ENCODE measurements at places on chromosomes 6 and 20.

DNA sequence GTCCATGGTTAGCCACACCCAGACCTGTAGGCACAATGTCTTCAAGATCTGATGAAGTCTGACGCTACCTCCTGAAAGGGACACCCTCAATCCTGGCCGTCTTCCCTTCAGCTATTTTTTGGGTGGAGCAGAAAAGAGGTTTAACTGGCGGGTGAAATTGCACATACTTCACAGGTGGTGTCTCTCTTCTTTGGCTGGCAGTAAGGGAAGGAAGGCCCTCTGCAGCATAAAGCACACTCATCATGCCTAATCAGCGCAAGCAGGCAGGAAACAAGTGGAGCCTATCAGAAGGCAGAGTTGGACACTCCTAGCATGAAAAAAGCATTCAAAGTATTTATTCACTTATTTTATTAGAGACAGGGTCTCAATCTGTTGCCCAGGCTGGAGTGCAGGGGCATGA is 32.9 kb downstream of the PNLDC1 start:
- no peak for DNase-seq

GRCh38 chr6:56727097-56727850 is 84.6 kb upstream of the DST start:
- DNase-seq = no peak

- DNase-seq = no peak
Observed at GRCh38 chr20:5973971-5974370, 23.5 kb downstream of the MCM8 start.

DNA sequence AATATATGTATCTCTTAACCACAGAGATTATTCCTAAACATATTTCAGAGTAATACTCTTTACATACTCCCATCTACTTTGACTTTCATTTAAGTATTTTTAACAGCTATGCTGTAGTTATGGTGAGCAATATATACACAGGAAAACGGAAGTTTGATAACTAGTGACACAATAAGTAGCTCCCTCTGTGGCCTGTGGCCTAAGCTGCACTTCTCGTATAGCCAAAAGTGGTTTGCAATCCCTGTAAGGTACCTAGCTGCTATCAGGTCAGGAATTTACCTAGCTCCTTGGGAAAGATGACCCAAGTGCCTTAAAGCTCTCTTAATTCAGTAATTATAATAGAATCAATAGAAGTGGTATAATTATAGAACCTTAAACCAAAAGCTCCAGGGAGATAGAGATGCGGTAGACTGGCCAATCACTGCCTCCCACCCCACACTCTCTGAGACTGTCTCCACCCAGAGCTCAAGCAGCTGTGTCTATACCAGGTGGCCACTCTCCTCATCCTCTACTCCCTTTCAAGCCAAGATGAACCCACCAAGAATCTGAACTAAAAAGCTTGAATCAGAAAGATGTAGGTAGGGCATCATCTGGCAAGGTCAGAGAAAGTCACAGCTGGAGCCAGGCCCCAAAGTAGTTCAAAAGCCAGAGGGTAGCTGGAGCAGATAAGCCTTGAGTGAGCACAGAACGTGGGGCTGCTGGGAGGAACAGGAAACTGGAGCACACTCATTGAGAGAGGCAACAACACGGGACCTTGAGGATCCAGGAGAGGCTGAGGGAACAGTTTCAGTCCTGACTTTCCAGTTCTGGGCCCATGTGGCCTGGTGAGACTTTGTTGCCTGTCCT is 84.9 kb upstream of the ASF1A start:
- no peak for DNase-seq

- DNase-seq = no peak
Observed at GRCh38 chr6:20033697-20034407, 178.4 kb downstream of the MBOAT1 start.

DNA sequence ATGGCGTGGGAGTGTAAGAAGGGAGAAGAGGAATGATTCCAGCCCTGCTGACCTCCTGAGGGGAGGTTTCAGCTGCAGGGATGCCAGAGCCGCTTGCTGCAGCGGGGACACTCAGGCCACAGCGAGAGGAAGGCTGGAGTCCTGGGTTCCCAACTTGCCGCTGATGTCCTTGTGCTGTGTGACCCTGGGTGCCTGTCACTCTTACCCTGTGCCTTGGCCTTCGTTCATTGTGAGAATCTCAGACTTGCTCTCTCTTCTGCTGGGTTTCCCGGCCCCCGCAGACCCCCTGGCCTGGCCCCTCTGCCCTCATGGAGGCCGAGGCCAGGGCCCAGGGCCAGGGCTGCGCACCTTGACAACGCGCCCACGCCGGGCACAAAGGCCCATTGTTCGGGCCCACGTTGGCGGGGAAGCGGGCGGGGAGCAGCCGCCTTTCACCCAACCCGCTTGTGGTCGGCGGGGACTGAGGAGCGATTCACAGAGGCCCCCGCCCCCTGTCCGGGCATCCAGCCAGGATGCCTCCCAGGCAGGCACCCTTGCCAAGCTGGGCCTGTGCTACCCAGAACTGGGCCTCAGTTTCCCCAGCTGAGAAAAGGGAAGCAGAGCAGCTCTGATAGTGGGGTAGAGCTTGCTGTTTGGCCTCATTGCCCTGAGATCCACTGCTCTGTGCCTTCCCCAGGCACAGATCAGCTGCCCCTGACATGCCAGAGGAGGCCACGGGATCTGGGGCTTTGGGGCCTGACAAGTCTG is 52.4 kb downstream of the CEBPB start:
- DNase-seq = no peak

DNA sequence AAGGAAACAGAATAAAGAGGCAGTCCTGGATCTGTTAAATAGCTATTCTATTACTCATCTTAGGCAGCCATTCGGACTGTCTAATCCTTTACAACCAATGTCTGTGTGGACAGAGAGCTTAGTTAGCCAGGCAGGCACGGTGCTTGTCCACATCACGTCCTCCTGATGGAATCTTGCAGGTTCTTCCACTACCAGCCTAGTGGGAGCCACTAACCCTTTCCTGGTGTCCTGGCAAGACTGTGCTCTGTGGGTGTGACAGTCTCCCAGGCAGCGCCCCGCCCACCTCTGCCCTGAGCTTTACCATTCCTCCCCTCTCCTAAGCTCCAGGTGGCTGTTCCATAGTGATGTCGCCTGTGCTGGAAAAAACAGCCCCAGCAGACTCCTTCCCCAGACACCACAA is 78.3 kb upstream of the CLDN20 start:
- no peak for DNase-seq

DNA sequence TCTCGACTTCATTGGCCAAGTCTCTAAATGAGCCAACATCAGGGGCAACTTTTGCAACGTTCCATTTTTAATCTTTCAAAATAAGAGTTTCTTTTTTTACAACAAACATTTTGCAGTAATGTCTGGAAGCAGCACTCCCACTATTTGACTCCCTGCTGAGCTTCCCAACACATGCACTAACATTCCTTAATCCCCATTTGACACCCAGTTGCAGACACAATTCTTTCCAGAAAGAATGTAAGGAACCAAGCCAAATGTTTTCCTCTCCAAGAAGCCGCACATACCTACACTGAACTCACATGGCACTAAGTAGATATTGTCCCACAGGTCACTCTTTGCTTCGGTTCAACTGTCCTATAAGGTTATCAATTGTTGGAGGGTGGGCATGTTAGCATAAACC is 165.6 kb downstream of the GRM1 start:
- no peak for DNase-seq
